ENCODE measurements at places on chromosomes 7 and 10. TPM values are rescaled to one million over a fixed set of nuclear protein-coding genes. Genes with fewer than 3 reads are reported as not detected.

GRCh38 chr7:20131776-20132175 is 85.4 kb downstream of the MACC1 start:
- no peak for DNase-seq

The H2BK1 gene
- polyA plus RNA-seq, result not detected

GRCh38 chr10:19935176-19935575 is 118.9 kb downstream of the PLXDC2 start:
- peak; percentile 79 for DNase-seq

- DNase-seq, result no peak
Observed at GRCh38 chr10:28698075-28698474, 20.8 kb downstream of the BAMBI start.

The SP4 gene
- 6.9 TPM for polyA plus RNA-seq

DNA sequence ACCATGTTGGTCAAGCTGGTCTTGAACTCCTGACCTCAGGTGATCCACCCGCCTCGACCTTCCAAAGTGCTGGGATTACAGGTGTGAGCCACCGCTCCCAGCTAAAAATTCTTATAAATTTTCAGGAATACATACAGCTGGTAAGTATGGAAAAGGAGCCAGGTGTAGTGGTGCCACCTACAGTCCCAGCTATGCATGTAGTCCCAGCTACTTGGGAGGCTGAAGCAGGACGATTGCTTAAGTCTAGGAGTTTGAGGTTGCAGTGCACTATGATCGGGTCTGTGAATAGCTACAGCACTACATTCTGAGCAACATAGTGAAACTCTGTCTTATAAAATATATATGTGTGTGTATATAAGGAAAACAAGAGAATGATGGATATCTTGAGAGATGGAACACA is 19.0 kb downstream of the LDB1 start:
- no peak for DNase-seq

- no peak for DNase-seq
Observed at GRCh38 chr7:127794551-127794950, 142.6 kb downstream of the SND1 start.

The MMD2 gene
- 0.07 TPM for polyA plus RNA-seq

DNA sequence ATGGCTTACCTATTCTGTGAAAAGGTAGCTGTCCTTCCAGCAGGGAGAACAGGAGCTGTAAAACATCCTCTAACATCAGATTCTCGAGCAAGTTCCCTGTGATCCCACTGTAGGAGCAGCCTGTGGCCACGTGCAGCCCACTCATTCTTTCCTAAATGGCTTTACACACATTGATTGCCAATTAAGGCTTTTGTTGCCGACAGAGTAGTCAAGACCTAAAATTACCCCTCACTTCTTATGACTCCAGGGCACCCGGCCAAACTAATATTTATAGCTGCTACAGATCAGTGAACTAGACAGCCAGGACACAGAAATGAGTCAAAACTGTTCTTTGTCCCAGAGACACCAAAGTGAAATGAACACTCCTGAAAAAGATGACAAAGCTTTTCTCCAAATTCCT is 832.1 kb downstream of the SORCS3 start:
- DNase-seq, result no peak

Measured in muscle of leg (tissue), 16 donors.